ENCODE measurements at places on chromosomes 7 and 10.

DNA sequence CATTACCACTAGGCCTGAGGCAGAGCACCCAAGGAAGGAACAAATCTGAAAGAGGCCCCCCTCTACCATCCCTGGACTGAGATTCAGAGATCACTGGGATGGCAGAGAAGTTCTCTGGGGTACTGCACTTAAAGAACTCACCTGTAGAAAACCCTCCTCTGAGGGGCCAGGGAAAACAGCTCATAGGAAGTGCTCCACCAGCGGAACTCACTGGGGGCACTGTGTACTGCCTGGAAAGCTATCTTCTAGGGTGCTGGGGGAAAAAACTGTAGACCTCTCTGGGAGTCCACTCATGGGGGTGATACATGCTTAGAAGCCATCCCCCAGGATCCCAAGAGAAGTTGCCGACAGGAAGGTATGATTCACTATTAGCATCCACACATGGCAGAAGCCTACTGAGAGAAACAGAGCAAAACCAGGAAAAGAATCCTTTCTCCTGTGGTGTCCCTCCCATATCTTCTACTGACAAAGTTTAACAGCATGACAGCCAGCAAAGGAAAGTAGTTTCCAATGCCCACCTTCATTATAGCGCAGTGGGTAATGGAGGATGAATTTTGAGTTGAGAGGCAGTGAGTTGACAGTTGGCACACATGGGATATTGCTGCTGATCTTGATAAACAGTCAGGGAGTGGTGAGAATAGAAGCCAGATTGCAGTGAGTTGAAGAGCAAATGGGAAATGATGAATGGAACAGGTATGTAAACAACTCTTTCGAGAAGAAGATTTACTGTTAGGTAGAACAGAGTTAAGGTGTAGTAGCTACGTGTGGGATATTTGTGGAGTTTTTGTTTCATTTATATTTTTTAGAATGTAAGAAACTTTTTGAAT lies 20.9 kb downstream of the ANKIB1 start:
- DNase-seq: no peak

GRCh38 chr7:92830532-92831110 lies 5.8 kb downstream of the CDK6 start:
- no peak for DNase-seq

DNA sequence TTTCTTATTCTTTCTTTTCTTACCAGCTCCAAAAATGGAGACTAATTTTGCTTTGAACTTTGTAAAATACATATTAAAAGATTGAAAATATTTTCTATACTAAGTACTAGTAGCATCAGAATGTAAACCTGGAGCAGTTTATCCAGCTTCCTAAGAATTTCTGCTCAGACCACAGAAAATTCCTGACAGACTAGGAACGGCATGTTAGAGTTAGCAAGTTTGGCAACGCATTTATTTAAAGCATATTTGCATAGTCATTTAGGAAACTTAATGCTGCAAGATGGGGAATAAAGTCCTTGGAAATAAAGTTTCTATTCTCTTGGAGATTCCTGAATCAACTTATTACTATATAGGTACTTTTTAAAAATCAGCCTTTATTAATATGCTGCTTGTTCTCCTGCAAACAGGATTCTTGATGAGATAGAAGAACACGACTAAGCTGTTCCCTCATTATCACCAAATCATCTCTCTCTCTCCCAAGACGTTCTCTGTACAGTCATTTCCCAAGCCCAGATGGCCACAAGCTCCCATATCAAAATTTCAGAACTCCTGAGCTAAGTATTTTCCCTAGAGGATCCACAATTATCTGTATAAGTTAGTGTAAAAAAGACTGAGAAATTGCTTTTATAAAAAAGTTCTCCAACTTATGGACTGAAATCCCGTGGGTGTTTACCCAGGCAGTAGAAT lies 305.8 kb upstream of the NEBL start:
- no peak for DNase-seq

- no peak for DNase-seq
These were observed 14.4 kb upstream of the GJC3 start for GRCh38 chr7:99943641-99944496.

- DNase-seq: peak; percentile 56
These were observed 52.1 kb downstream of the TSPAN12 start for GRCh38 chr7:120805636-120806388.

GRCh38 chr10:14748441-14748840 lies 26.3 kb downstream of the FAM107B start:
- no peak for DNase-seq

DNA sequence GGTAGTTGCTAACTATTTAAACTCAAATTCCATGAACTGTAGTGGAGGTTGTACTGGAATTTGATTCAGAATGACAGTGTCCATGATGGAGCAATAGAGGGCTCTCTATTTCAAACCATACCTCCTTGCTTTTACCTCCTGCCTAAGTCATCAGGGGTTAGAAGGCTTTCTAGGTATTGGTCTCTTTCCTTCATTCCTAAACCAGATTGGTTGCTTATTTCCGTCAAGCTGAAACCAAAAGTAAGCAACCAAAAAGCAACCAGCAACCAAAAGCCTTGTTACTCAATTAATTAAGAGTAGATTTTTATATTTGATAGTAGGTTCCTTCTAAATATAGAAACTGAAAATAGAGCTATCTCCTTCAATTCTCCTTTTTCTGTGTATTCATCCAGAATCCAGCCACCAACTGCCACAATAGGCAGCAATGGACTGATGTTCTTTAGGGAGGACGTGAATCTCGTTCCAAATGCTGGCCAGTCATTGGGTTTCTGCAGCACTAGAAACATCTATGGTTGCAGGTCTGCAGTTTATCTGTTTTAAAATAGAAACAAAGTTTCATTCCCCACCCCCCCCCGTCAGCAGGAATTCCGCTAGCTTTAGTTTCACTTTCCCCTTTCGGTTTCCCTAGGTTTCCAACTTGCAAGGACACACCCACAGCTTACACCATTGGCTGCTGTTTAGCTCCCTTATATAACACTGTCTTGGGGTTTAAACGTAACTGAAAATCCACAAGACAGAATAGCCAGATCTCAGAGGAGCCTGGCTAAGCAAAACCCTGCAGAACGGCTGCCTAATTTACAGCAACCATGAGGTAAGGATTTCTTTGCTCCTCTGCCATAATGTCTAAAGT lies at the start of gene IFIT1:
IFIT1 (plus strand) TSS at position 717 of the 850 bp plus-strand sequence; CDS start at position 807, 90 bp downstream.
- DNase-seq: peak; percentile 88

GRCh38 chr7:37920849-37921805 lies 687 bp downstream of the EPDR1 start:
- DNase-seq: no peak

DNA sequence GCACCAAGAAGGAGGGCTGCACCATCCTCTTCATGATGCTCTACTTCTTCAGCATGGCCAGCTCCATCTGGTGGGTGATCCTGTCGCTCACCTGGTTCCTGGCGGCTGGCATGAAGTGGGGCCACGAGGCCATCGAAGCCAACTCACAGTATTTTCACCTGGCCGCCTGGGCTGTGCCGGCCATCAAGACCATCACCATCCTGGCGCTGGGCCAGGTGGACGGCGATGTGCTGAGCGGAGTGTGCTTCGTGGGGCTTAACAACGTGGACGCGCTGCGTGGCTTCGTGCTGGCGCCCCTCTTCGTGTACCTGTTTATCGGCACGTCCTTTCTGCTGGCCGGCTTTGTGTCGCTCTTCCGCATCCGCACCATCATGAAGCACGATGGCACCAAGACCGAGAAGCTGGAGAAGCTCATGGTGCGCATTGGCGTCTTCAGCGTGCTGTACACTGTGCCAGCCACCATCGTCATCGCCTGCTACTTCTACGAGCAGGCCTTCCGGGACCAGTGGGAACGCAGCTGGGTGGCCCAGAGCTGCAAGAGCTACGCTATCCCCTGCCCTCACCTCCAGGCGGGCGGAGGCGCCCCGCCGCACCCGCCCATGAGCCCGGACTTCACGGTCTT lies 1.9 kb downstream of the FZD1 start:
- no peak for DNase-seq

GRCh38 chr10:131514454-131514853 lies 202.9 kb upstream of the TCERG1L start:
- DNase-seq: no peak

DNA sequence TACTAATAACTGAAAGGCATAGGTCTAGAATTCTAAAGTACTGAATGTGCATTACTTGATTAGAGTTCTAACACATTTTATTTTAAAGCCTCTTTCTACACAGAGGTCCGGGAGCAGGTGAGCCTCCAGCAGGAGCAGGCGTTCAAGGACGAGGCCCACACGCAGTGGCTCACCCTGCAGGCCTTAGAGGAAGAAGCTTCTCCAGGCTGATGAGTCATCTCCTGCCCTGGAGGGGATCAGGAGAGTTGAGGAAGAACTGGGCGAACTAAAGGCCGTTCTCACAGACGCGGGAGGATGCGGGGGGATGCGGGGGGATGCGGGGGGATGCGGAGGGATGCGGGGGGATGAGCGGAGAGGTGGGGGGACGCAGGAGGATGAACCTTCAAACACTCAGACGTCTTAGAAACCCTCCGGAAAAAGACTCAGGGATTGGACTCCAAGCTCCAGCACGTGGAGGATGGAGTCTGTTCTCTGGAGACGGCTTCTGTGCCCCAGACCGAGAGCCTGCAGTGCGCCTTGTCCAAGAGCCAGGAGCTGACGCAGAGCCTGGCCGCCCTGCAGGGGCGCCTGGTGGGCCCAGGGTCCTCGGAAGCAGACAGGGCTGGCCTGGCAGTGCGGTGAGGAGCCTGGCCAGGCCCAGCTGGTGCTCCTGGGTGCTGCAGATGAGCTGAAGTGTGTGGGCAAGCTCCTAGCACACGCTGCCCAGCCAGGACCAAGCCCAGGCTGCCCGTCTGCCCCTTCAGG lies 433.7 kb upstream of the TPK1 start:
- DNase-seq: no peak

DNA sequence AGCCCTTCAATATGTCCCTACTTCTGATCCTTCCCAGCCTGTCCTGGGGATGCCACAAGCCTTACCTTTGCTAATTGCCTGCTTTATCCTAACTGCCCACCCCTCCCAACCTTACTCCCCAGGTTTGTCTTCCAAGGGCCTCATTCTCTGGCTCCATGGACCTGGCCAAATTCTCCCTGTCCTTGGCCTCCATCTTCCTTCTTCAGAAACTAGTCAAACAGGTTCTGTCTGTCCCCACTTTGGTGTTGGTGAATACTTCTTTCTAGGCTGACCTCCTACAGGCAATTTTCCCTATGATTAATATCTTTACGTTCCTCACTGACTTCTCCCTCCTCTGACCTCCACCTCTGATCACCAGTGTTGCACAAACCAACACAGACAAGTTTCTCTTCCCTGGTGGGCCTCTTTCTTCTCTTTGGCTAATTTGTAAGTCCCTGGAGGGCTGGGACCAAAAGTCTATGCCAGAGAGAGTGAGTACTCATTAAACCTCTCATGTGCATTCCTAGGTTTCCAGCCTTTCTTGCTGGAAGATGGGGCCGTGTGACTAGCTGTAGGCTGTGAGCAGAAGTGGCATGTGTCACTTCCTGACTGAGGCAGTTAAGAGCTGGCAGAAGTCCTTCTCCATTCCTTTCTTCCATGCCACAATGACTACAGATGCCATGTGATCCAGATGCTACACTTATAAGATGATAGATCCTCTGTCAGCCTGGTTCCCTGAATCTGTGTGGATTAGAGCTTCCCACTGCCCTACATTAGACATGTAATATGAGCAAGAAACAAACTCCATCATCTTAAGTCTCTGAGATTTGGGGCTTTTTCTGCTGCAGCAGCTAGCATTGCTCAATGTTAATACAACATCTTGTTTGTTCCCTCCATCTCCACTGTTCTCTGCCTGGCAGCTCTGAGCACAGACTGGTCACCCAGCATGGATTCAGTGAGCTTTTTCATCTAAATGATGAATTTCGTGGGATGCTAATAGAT lies 382.7 kb downstream of the RPS24 start:
- no peak for DNase-seq

DNA sequence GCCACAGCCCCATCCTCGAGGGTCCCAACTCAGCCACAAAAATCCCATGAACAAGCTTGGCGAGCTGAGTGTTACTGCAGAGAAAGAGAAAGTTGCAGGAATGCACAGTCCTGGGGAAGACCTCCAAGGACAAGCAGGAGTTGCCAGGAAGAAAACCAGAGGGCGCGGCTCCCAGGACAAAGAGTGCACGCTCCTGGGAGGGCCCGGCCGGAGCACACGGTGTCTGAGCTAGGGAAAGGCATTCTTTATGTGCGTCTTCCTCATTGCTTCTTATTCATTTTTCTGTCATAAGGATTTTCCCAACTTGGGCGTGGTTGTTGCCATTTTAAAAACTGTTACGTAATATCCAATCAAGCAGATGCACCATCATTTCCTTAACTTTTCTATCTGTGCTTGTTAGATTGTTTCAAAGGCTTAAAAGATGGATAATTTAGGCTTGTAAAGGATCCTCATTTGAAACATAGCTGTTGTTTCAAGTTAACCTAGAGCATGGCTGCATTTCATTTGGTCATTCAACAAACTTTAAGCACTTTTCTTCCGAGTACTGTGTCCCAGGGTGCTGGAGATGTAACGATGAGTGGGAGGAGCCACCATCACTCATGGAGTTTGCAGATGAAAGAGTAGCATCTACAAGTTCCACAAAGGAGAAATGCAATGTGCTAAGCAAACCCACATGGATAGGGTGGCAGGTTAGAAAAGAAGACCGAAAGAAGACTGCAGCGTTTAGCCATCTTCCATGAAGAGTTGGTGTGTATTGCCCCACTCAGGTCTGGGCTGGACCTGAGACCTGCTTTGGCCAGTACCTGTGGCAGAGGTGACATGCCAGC lies 5.6 kb upstream of the CNPY1 start:
- DNase-seq: no peak

GRCh38 chr7:25303281-25304181 lies 75.2 kb upstream of the NPVF start:
- no peak for DNase-seq

GRCh38 chr10:24958721-24959381 lies 6.4 kb upstream of the PRTFDC1 start:
- DNase-seq: no peak

DNA sequence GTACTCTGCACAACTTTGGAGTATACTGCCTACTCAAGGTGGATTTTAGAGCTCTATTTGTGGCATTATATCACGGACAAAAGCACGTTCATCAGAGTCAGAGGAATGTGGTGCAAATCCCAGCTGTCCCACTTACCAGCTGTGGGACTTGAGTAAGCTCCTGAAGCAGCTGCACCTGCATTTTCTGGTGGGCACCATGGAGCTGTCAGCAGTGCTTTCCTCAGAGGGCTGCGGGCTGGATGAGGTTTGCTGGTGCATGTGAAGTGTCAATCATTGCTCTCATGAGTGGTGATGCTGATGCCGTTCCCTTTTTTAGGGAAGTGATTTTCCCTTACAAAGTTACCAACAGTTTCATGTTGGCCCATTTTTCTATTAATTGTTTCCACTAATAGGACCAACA lies 53.4 kb downstream of the EGFR start:
- DNase-seq: no peak

- DNase-seq: no peak
These were observed 285.5 kb downstream of the TWIST1 start for GRCh38 chr7:18831943-18832342.

Data from CD4-positive, alpha-beta T cell treated with Interleukin-17A for 1 hour (primary cell).